CD4-positive, alpha-beta T cell treated with Interleukin-6 for 4 hours (primary cell): ENCODE measurements at places on chromosomes 4 and X.
A peak's percentile ranks its signal among the peaks of the same experiment; 100 is the strongest.

DNA sequence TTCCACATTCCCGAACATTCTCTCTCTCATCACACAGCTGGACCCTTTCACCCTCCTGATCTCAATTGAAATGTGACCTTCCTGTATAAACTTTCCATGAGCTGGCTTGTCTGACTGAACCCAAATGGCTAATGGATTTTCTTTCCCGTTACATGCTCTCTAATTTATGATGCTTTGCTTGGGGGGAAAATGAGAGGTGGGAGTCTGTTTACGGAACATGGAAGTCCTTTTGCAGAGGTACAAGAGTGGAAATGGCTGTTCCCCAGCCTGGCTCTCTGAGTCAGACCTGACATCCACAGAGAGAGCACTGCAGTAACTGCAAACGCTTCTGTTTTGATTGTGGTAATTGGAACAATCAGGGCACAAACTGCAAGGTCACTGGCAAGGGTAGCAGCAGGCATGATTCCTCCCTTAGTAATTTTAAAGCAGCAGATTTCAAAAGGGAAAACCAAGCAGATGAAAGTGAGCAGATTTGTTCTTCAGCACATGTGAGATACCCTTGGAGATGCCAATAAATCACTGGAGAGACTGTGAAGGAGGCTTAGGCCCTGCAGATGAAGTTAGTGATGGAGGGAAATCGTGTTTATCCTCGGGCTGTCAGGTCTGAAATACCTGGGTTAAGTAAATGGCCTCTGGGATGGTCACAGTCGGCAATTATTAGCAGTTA, 83.9 kb downstream of the SNCA start:
- DNase-seq: no peak

- no peak for DNase-seq
These were observed 182.5 kb upstream of the NPY2R start for GRCh38 chr4:155025762-155026457.

GRCh38 chrX:16148896-16149295, 18.4 kb upstream of the MAGEB17 start:
- no peak for DNase-seq

DNA sequence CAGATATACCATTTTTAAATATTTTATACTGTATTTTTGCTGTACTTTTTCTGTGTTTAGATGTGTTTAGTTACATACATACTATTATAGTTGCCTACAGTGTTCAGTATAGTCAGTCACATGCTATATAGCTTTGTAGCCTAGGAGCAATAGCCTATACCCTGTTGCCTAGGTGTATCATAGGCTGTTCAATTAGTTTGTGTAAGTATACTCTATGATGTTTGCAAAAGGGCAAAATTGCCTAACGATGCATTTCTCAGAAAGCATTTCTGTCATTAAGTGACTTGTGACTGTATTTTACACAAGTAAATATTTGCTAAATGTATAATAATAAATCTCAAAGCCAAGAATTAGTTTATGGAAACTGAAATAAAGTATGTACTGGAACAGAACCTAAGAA, 9.5 kb downstream of the ETFDH start:
- no peak for DNase-seq

GRCh38 chr4:116118221-116118620, 967.2 kb downstream of the TRAM1L1 start:
- no peak for DNase-seq

GRCh38 chr4:73434311-73434710, 1.7 kb upstream of the AFP start:
- DNase-seq: no peak

DNA sequence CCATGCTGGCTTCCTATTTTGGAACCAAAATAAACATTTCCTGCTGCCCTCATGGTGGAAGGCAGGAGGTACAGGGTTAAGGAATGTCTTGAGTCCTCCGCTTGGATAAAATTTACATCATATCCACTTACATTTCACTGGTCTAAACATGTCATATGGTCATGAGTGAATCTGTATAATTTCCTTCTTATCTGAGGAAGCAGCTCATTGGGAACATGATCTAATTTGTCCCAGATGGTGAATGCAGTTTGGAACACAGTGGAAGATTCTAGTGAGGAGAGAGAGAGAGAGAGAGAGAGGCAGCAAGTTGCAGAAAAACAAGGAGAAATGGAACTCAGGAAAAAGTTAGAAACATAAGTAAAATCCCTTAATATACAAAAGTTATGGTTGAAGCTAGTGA, 46.8 kb downstream of the MXRA5 start:
- DNase-seq: no peak

DNA sequence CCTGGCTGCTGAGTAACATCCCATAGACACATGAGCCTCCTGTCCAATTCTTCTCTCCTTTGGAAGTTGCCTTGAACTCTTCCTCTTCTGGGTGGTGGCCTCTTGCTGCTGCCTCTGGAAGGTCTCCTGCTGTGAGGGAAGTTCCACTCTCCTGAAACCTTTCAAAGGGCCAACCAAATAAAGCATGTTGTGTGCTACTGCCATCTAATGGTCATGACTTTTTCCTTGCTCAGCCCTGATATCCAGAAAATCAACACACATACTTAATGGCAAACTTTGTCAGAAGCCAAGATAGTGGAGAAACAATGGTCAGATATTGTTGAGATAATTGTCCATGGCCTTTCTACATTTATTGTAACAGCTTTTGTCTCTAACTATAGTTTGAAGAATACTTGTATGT, 19.1 kb upstream of the ZXDA start:
- DNase-seq: no peak

DNA sequence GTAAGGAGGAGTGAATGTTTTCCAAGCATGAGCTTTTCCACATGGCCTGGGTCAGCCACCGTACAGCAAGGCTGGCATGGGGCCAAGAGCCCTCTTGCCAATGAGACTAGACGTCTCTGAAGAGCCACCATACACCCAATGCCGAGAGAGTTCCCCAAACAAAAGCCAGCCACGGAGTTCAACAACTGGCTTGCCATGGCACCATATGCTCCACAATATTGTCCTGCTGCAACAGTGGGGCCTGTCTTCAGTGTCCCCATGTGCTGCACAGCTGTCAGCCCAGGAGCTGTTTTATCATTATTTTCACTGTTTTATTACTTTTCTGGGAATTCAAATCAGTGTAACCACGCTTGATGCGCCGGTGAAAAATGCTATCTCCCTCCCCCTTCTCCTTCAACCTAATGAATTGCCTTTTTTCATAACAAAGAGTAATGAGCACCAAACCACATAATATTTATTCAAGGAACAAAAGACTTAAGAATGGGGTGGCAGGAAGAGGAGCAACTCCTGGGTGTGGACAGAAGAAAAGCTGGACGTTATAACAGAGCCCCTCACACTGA, 18.4 kb downstream of the MAML3 start:
- DNase-seq: no peak

DNA sequence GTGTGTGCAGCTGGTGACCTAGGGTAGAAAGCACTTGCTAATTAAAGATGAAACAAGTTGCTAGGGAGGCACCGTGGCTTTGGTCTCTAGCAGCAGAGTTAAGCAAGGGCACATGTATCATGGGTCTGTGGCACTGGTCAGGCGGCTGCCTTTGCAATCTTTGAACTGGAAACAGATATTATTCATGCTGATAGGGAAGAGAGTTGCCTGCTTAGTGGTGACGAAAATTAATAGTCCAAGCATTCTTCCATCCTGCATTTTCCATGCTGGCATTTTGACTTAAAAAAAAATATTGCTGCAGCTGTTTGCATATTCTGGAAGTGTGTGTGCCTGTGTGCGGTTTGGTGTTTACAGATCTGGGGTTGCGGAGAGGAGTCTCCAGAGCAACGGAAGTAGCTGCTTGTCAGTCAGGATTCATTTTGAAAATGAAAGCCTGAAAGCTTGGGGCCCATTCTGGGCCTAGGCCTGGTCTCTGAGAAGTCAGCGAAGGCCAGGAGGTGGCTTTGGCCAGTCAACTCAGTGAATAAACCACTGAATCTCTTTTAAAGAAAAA, 2.3 kb upstream of the SOWAHD start:
- DNase-seq: peak; percentile 65

DNA sequence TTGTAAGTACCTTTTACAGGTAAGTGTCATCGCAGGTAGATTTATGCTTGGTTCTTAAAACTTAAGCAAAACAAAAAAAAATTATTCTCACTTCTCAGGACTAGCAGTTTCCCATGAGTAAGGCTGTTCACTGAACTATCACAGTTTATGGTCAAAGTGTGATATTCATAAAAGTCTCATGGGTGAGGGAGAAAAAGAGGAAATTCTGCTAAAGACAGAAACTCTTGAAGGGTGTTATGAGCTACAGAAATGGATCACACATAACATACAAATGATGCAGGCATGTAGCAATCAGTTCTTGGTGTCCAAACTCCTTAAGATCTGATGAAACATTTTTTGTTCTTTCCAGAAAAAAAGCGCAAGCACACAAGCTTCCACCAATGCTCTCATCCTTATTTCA, 8.5 kb downstream of the RAB9A start:
- DNase-seq: no peak

GRCh38 chr4:164748375-164748774, 5.6 kb upstream of the SMIM31 start:
- no peak for DNase-seq

GRCh38 chrX:139844163-139844562, 88.7 kb downstream of the ATP11C start:
- DNase-seq: no peak

DNA sequence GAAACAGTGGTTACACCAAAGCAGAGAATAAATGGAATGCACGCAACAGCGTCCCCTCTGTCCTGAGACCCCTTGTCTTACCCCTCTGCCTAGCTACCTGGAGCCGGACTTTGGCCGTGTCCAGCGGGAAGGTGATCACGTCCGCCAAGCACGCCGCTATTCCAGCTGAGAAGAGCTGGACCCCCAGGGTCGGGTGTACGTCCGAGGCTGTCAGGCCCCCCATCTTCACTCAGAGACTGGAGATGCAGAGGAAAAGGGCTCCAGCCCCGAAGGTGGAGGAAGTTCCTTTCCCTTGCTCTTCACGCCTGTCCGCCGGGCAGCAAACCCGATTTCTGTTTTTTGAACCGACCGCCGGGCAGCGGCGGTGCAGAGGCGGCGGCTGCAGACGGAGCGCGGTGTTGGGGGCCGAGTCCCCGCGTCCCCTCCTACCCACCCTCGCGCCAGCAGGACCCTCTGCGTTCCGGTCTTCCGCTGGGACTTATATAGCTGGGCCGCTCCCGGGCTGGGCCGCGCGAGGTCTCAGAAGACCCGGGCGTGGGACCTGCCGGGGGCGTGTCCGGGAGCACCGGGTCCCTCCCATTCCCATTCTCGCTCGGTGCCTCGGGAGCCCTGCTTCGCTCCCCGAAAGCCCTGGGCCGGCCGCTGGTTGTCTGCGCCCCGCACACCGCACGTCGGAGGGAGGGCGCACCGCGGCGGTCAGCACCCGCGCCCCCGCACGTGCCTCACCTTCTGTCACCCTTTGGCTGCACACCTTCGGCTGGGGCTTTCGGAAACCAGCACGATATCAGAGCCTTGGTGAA, at the start of gene UCP1:
TSS of gene UCP1 (minus strand) at position 455 of the 800 bp plus-strand sequence. CDS start at position 223, 232 bp downstream.
- DNase-seq: no peak

GRCh38 chrX:129585691-129586090, 45.6 kb downstream of the OCRL start:
- no peak for DNase-seq

GRCh38 chr4:184825141-184825895, 450 bp downstream of the ACSL1 start:
- peak; percentile 64 for DNase-seq

- DNase-seq: no peak
These were observed 414.1 kb downstream of the SH3BGRL start for GRCh38 chrX:81615979-81616378.

DNA sequence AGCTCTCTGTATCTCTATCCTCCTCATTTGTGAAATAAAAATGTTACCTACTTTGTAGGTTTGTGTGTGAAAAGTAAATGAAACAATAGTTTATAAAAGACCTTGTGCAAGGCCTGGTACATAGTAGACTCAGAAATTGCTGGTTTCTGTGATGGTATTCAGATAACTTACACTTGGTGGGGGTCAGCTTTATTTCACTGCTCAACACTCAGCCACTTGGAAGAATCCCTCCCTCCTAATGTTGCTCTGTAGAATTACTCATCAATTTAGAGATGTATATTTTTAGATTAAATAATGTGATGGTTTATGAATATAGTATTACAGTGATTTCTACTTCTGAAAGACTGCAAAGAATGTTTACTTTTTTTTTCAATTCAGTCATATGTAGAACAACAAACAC, 32.7 kb downstream of the SMARCAD1 start:
- no peak for DNase-seq

DNA sequence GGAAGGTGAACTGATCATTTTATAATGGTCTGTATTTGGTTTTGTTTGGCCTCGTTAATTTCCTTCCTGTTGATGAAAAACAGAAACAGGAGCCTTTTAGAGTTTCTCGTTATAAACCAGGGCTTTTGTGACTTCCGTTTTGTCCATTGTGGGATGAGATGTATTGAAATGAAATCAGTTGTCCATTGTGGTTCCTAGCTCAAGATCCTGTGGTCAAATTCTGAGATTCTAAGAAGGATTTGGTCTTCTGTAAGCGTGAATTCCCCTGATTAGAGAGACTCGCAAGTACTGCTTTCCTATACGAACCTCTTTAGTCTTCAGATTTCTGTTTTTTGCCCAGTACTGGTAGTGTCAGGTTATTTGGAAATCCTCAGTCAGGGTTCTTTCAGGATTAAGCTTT, 101.7 kb downstream of the RAPGEF2 start:
- DNase-seq: no peak

DNA sequence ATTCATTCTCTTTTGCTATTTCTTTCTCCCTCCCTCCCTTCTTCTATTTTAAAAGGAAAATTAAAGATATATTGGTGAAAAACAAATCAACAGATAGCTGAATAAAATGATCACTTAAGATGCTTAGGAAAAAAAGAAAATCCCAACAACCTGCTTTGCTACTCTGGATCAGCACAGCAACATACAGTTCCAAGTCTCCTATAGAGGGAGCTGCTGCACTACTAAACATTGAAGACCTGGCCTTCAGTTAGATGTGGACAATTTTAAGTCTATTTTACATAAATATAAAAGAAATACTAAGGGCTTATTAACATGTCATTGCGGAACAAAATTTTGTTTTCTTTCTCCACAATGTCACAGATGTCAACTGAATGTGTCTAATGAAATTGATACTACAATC, 226.4 kb downstream of the MAGEB5 start:
- no peak for DNase-seq

DNA sequence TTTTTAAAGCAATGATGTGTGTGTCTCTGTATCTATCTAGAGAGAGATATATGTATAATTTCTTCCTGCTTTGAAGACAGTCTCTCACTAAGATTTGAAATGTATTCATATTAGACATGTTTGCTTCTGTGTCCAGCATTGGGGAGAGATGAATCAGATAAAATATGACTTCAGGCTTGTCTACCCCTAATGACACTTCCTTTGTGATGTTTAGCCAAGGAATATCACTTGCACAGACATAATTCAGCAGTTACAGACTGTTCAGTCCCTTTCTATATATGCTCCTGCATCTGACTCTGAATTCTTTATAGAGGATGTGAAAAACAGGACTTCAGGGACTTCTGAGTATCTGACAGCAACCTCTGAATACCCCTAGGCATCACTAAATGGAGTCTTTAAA, 158.4 kb downstream of the DCLK2 start:
- no peak for DNase-seq

DNA sequence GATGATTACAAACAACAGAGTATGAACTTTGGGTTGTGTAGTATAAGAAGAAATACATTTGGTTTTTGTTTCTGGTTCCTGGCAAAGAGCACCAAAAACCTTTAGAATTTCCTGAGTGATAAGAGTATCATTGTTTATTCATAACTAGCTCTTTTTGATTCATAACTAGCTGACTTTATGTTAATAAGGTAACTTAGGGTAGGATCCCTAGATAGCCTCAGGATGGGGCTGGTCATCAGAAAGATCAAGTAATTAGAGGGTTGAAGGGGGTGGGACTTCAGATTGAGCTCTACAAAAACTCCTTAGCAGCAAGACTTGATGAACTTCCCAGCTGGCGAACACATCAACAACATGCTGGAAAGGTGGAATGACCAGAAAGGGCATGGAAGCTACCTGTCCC, 166.5 kb downstream of the SCFD2 start:
- DNase-seq: no peak
